ENCODE measurements at places on chromosomes 6 and 20.

GRCh38 chr20:59633656-59634251 is 29.4 kb downstream of the PHACTR3 start:
- no peak for DNase-seq

DNA sequence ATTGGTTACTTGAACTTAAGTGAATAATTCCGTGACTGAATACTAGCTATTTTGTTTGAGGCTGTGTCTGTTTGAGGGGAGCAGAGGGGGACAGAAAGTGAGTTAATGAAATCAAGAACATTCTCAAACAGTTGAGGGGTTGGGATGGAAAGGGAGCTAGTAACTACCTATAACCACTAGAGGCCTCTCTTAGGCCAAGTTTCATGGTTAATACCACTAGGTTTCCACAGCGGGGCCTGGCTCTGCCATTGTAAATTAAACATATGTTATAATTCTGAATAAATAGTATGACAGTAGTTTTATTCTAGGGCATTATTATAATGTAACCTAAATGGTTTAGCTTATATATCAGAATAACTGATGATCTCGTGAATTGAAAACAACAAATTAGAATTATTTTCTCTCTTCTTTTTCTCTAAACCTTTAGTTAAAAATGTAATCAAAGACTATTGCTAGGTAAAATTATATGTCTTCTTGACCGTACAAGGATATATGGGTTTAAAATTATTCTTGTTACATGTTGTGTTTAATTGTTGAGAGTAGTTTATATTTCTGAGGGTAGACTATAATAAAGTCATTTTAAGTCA is 108.1 kb downstream of the BCKDHB start:
- DNase-seq = peak; percentile 22

- DNase-seq = no peak
Observed at GRCh38 chr6:105164418-105164817, 15.4 kb downstream of the POPDC3 start.

DNA sequence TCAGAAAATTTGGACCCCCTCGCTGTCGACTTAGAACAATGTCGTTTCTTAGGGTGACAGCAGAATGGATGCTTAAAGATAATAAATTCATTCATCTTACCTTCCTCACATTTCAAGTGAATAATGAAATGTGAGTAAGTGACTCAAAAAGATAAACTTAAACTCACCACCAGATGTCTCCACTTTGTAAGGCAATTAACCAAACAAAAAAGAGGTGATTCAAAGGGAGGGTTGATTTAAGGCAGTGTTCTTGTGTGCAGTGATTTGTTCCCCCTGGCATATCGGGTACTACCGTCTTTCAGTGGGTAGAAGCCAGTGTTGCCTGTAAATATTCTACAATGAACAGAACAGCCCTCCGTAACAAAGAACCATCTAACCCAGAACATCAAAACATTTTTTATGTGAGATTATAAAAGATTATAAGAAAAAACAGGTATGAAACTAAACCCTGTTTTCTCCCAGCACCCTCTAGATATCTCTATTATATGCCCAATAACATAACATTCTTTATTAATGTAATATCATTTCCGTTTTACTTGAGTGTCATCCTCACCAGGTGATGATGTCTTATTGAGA is 589.7 kb downstream of the CBLN4 start:
- DNase-seq = peak; percentile 8

DNA sequence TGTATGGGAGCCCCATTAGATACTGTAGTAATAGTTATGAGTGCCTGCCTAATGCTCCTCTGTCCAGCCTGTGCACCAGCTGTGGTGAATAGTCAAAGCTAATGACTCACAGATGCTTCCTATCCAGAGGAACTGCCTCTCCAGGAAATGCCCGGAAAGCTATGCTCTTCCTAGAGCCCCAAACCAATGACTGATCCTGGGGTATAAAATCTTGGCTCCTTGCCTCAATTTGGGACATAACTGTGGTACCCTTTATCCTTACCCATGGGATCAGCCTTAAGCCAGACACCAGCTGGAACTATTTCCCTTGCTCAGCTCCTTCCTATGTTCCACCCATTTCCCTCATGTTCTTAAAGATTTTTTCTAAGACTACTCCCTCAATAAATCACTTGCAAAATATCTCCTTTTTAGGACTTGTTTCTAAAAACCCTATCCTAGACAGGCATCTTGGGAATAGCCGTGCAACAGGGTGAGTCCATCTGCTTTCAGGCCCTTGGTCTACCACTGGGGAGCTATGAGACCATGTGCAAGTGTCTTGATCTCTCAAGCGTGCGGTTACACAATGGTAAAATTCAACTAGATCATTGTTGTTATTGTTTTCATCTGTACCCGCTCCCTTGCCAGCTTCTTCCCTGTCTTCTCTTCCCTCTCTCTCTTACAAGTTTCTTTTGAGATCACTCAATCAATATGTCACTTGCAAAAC is 283.7 kb downstream of the BTBD3 start:
- DNase-seq = no peak

GRCh38 chr20:46154796-46155195 is 36.7 kb downstream of the CD40 start:
- DNase-seq = no peak

GRCh38 chr6:65469650-65470049 is 237.4 kb downstream of the EYS start:
- no peak for DNase-seq

DNA sequence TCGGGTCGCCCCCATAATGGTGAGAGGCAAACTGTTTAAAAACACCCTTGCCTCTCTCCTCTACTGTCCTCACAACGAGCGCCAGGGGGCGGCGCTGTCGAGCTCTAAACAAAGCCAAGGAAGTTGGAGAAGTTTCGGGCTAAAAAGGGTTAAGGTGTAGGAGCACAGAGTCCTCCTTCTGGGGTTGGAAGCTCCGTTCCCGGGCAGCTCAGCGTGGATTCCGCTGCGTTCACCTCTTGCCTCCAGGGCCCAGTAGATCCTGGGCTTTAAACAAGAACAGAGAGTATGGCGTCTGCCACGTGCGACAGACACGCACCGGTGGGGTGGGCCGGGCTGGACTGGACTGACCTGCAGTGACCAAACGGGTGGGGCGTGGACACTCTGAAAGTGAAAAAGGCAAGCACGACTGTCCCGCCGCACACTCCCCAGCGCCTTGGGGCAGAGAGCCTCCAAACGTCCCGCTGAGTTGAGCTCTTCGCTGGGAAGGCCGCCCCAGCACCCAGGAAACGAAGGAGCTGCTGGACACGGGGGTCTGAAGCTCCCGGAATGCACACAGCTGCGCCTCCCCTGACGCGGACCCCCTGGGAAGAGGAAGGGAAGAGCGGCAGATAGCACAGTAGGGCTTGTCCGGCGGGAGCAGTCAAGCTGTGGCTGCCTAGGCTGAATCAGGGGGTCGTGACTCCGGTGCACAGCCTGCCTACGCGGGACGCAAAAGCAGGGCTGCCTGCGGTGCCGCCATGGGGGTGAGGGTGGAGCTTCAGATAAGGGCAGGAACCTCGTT is 1.6 kb upstream of the THBD start:
- DNase-seq = no peak

DNA sequence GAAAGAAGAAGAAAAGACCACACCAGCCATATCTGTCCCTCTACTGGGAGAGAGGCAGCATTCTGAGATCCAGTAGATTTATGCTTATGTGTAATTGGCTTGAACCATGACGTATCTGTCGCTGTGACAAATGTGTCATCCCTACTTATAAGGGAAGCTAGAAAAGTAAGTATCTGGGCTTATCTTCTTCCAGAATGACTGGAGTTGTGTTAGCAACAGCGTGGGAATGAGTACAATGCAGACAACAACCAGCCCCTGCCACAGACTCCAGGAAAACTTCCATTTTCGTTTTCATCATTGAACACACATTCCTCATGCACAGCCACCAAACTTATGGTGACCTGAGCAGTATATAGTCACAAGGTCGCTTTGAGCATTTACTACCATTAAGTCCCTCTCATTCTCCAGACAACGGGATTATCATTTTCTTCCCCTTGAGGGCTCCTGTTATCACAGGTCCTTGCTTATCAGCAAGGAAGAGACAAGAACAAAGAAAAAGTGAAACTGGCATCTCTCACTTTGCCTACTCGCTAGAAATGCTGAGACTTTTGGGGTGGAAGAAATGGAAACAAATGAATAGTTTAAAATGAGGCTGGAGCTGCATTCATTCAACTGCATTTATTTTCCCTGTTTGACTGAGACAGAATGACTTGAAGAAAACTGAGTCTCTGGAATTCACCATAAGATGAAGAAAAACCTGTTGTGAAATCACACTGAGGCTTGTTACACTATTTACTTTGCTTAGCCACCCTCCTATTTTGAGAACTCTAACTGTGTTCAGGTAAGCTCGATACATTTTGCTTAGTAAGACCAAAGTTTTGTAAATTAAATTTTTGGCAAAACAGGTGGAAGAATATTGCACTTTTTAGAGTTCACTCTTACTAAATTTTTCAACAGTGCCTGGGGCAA is 149.3 kb upstream of the FOXQ1 start:
- no peak for DNase-seq

DNA sequence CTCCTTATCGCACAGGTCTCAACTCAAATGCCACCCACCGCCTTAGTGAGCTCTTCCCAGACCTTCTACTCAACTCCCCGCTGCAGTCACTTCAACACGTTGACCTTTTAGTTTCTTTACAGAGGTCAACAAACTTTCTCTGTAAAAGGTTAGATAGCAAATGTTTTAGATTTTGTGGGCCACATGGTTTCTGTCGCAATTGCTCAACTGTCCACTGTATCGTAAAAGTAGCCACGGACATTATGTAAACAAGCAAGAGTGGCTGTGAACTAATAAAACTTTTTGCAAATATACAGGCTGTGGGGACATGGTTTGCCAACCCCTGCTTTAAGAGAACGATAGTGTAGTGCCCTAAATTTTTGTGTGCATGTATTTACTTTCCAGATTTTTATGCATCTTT is 247.6 kb upstream of the TSHZ2 start:
- no peak for DNase-seq

DNA sequence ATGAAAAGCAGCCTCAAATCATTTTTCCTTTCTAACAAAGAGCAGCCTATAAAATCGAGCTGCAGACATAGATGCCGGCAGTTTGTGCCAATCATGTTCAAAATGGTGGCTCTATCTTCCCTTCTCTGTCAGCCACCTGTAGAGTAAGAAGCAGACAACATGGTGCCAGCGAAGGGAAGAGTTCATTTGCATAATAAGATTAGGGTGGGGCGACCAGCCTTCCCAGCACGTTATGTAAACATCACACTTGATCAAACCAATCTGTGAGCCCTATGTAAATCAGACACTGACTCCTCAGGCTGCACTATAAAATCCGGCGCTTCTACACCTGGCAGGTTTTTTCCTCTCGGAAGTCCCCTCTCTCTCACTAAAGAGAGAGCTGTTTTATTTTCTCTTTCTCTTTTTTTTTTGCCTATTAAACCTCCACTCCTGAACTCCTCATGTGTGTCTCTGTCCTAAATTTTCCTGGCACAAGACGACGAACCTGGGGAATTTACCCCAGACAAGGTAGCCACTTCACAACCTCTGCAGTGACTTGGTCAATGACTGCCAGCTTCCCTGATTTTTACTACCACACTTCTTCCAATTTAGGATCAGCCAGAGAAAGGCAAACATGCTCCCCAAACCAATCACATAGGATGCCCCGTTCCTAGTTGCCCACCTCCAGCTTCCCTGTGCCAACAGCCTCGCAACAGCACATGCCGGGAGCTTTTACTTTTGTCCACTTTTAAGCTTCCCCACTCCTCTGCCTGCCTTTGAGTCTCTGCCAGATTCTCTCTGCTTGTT is 12.9 kb downstream of the TPMT start:
- DNase-seq = no peak

GRCh38 chr6:23349521-23350147 is 776.4 kb upstream of the NRSN1 start:
- DNase-seq = peak; percentile 68

DNA sequence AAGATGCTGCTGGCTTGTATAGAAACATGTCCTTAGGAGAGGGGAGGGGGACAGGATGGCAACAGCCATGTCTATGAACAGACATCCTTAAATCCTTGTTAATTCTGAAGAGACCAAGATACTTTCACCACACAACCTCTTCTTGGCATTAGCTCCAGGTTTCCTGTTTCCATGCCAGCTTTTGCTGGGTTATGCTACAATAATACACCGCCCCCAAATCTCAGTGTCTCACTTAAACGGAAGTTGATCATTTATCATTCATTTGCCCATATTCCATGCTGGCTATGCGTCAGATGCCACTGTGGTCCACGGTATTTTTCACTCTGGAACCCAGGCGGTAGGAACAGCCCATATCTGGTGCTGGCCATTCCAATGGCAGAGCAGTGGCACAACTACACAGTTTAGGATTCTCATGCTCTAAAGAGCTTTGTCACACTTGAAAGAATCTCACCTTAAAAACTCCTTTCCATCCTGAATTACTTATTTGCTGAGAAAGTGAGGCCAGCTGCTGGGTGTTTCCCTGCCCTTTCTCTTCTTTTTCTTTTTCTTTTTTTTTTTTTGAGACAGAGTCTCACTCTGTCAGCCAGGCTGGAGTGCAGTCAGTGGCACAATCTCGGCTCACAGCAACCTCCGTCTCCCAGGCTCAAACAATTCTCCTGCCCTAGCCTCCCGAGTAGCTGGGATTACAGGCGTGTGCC is 3.7 kb upstream of the RNASET2 start:
- no peak for DNase-seq
